ENCODE measurements at places on chromosomes 7 and 10.

- no peak for DNase-seq
Observed at GRCh38 chr10:117544004-117544701, 1.6 kb downstream of the EMX2 start.

- no peak for DNase-seq
Observed at GRCh38 chr10:3010334-3010733, 57.0 kb upstream of the PFKP start.

DNA sequence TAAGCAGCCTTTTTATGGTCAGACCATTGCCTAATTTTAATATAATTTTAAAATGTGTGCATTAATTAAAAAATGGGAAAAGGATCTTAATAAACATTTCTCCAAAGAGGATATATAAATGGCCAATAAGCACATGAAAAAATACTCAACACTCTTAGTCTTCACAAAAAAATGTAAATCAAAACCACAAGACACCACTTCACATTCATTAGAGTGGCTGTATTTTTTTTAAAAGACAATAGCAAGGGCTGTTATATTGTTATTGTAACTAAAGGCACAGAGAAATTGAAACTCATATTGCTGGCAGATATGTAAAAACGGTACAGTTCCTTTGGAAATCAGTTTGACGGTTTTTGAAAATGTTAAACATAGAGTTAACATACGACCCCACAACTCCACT is 3.2 kb upstream of the CROT start:
- no peak for DNase-seq

DNA sequence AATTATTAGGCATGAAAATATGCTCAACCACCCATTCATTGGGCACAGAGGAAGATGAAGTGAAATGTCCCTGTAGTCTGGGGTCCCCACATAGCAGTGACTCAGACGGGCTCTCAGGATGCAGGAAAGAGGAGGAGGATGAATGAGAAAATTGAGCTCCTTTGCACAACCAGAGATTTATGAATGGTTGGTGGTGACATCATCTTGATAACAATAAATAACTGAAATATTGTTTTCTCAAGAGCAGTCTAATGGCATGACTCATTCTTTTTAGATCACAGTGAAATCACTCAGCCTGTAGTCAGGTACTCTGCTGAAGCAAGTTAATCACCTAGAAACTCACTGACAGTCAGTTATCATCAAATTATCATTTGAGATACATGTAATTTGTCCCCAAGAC is 254.1 kb downstream of the RELN start:
- DNase-seq = no peak

DNA sequence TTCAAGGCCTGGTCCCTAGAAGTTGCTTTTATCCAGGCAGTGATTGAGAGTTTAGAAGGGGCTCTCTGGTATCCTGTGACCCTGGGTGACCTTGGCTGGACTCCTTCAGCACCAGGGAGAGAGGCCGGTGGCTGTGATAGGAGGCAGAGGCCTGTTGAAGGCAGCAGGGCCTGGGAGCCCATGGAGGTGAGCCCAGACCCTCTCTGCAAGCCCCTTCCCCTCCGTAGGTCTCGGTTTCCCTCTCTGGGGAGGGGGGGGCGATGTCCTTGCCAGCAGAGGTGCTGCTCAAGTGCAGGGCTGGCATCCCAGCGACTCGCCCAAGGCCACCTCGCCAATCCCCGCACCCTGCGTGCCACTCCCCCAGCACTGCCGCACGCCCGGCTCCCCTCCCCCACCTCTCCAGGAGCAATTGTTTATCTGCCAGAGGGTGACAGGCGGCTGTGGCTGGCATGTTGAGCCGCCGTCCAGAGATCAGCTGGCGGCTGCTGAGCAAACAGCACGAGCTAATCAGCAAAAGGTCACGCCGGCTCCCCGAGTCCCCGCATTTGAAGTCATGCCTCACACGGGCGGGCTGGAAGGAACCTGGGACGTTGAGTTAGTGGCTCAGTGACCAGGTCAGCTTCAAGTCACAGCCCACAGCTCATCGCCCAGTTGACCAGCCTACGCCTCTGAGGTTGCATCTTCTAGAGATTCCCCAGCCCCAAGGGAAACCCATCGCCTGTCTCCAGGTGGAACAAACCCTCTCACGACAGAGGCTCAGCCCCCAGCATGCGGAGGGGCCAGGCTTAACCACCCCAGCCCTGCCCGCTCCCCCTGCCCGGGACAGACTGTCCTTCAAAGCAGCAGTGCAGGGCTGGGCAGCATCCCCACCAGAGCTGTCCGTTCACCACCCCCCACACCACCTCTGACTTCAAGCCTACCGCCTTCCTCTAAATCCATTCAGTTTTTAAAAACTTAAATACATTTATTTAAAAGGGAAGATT is 43.7 kb downstream of the ELFN1 start:
- no peak for DNase-seq

- no peak for DNase-seq
Observed at GRCh38 chr7:18548534-18548933, 53.0 kb downstream of the HDAC9 start.

GRCh38 chr7:117164620-117165019 is 158.2 kb downstream of the WNT2 start:
- DNase-seq = no peak

DNA sequence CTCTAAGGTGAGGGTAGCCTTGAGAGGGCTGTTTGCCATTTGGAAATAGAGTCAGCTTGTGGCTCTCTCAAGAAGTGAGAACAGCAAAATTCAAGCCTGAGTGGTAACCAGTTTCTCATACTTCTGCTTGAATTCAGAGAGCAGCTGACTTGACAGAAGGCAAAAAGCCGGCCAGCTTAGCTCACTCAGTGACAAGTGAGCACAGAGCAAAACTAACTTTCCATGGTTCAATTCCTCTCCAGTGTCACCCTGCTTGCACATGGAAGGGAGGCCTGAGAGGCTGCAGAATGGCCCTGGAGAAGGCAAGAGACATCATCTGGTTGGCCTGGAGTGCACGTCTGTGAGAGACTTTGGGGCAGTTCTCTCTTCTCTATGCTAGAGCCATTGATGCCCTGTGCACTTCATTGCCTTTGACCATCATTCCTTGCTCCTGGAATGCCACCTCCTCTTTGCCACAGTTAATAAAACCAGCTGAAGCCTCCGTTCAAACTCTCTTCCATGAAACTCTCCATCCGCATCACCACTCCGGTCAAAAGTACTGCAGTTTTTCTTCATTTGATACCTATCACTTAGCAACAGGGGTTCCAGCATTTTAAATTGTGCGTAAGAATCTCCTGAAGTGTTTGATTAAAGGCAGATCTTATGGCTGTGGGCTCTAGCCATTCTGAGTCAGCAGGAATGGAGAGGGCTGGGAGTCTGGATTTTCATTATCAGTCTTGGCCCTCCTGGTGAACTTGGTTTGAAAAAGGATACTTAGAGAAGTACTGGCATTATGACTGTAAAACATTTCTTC is 69.8 kb upstream of the PIK3CG start:
- DNase-seq = no peak

GRCh38 chr10:21146436-21146789 is 249.3 kb upstream of the NEBL start:
- no peak for DNase-seq

DNA sequence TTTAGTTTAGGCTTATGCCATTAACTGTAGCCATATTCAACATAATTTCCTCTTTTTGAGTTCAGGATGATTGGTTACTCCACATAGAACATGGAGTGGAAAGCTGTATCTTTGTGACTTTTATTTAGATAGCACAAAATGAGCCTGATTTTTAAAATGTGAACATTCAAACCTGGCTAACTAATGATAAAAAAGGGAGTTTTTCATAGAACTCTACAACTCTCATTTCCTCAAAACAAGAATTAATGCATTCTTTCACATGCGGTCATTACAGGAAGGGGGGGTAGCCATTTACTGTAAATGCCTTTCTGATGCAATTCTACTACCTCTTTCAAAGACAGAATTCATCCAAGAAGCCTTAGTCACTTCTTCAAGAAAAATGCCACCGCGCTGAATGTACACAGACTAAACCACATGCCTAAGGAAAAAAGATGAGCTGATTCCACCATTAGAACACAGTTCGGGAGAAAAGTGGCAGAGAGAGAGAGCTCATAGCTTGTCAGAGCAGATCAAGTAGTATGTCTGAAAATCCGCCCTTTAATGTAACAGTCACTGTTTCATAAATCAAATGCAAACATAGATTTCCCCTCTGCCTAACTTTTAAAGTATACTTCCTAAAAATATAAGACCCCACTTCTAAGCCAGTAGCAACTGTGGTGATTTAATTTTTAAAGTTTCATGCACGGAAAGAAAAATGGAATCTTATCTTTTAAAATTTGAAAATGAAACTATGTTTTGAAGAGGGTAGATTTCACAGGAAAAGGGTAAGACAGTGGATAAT is 226.4 kb upstream of the KLF14 start:
- no peak for DNase-seq

- DNase-seq = no peak
Observed at GRCh38 chr10:117503244-117504205, 39.0 kb upstream of the EMX2 start.

GRCh38 chr10:30117812-30118501 is 58.6 kb upstream of the JCAD start:
- DNase-seq = no peak

GRCh38 chr7:141001546-141001945 is 13.2 kb downstream of the MRPS33 start:
- DNase-seq = no peak

- DNase-seq = no peak
Observed at GRCh38 chr7:32215697-32216096, 145.5 kb upstream of the PDE1C start.

GRCh38 chr7:136883046-136883445 is 14.6 kb downstream of the CHRM2 start:
- no peak for DNase-seq

- DNase-seq = no peak
Observed at GRCh38 chr7:75920431-75921161, 5.6 kb downstream of the POR start.

DNA sequence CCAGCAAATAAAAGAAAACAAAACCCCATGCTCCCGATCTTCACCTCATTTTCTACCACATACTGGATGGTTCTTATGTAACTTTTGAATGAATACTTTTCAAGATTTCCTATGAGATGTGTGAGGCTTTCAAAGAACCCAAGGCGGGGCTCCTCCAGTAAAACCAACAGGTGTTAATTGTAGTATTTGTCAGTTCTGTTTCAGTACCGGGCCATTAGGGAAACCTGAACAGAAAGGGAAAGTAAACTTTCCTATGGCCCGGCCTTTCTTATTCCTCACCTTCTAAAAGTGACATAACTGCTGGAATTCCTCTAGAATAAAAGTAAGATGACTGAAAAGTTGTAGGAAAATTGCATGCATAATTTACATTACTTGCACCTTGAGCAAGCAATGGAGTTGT is 672.9 kb downstream of the MAGI2 start:
- DNase-seq = no peak

DNA sequence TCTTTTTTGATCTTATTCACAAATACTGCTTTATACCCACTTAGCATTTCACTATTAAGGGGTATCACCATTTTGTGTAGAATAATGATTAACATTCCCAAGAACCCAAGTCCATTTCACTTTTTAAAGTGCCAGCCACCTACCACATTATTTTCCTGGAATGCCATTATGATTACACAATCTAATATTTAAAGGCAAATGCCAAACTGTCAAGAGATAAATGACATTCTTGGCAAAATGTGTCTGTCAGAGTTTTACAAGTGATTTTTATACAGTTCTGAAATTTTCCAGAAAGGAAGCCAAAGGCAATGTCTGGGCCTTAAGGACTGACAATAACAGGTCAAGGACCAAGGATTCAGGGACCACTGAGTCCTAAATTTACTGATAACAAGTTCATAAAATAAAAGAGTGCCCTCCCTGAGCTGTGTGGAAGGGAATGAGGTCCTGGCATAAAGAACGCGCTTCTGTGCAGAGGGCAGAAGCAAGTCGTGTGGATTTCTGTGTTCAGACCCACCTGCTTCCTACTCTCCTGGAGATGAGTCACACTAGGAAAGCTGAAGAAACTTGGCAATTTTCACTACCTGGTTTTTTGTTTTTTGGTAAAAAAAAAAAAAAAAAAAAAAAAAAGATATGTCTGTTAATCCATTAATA is 66.5 kb downstream of the UBE2H start:
- DNase-seq = no peak

- DNase-seq = no peak
Observed at GRCh38 chr7:35565927-35566326, 129.0 kb downstream of the HERPUD2 start.

- DNase-seq = no peak
Observed at GRCh38 chr7:117004899-117005298, 51.6 kb downstream of the ST7 start.

DNA sequence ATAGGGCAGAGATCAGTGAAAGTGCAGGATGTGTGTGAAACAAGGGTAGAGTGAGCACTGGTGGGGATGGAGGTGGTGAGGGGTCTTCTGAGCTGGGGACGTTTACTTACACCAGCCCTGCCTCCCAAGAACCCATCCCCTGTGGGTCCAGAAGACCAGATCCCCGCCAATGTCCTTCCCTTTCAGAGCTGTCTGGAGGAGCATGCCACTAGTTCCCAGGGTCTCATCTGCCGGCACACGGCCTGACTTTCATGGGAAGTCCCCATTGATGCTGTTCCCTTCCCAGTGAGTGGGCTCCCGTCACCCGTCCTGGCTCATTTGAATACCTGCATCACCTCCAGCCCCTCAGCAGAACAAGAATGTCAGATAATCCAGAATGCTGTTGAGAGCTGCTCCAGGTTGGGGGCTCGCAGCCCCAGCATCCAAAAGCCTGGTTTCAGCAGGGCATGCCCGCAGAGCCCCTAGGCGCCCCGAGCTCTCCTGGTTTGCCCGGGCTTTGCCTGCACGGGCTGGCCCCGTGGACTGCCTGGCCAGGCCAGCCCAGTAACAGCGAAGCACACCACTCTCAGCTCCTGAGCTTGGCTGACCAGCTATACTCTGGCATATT is 246.7 kb downstream of the MGMT start:
- DNase-seq = no peak

GRCh38 chr7:141410353-141411000 is 140.7 kb upstream of the AGK start:
- DNase-seq = no peak

DNA sequence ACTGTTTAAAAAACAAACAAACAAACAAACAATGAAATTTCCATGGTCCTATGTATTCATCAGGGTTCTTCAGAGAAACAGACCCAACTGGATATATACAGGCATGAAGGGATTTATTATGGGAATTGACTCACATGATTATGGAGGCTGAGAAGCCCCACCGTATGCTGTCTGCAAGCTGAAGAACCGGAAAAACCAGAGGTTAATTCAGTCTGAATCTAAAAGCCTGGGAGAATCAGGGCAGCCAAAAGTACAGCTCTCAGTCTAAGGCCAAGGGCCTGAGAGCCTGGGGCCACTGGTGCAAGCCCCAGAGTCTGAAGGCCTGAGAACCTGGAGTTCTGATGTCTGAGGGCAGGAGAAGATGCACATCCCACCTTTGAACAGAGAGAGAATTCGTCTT is 163.5 kb downstream of the MDFIC start:
- no peak for DNase-seq

- no peak for DNase-seq
Observed at GRCh38 chr10:114990586-114990985, 52.6 kb downstream of the TRUB1 start.

GRCh38 chr7:129609666-129610065 is 1.9 kb upstream of the NRF1 start:
- DNase-seq = no peak

Measured in amygdala (tissue), 56 donors.